Activated T-cell treated with anti-CD3 and anti-CD28 coated beads, Interleukin-2, amount 50 U/mL, for 72 hours (primary cell): ENCODE measurements at places on chromosomes 4 and X. TPM values are rescaled to one million over a fixed set of nuclear protein-coding genes. Genes with fewer than 3 reads are reported as not detected.

CT45A3 gene
- total RNA-seq, result not detected

MAP9 gene
- total RNA-seq, result 9.9 TPM

DNA sequence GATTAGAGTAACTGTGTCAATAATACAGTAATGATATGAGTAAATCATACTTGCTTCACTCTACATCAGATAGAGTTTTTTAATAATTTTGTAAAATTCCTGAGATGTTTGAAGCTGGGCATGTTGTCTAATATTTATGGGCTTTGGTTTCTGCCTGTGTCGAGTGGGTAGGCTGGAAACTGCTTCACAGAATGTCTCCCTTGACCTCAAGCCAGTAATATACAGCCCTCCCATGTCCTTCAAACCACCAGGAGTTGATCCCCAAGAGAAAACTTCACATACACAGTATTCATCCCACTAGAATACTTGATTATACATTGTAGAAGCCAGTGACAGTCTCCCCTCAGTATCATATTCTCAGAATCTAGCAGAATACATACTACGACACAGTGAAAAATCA lies 284.8 kb upstream of the TENM3 start:
- DNase-seq, result no peak

DNA sequence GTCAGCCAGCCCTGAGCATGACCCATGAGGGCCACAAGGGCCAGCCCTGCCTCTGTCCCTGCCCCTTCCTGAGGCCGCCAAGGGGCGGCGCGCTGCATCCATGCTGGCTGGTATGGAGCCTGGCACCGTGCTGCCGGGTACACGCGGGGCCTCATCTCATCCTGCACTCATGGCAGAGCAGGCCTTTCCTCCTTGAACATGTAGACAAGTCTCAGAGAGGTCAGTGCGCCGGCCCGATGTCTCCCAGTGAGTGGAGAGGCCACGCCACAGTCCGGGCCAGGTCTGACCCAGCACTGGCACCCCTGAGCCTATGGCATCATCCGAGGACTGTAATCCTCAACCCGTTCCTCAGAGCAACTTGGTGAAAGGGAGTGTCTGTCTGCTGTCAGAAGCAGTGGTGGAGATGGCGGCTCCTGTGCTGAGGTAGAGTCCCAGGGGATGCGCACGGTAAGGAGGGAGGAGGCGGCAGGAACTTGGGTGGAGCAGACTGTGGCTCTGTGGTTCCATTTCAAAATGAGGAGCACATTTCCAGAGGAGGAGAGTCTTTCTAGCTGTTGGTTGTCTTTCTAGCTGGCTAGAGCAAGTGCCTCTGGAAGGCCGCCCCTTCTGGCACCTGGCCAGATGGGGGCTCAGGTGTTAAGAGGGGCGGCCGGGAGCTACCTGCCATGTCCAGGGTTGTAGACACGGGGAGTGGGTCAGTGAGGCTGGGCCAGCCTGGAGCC lies 32.8 kb downstream of the TRMT44 start:
- DNase-seq, result no peak

- no peak for DNase-seq
Observed at GRCh38 chr4:35604724-35605123, 639.6 kb downstream of the ARAP2 start.

HPGDS gene
- not detected for total RNA-seq

DNA sequence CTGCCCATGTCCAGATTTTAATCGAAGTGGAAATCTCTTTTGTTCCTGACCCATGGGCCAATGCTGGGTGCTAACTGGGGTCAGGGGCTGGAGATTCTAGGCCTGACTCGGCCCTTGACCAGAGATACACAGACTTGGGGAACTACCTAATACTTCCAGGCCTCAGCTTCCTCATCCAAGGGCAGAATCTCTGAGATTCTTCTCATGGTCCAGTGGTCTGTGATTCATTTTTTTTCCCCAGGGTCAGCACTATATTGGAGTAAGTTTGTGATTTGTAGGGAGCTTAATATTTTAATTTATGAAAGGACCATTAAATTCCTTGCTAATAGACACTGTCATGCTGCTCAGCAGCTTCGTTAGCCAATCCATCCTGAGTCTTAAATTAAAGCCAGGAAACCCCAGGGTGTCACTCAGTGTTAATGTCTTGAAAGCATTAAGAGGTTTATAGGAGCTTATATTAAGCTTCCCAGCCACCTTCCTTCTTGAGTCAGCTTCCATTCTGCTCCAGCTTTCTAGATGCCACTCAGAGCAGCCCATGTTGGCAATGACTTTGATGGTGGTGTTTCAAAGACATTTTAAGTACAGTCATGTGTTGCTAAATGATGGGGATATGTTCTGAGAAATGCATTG lies 27.0 kb upstream of the PROM1 start:
- DNase-seq, result no peak

GRCh38 chr4:157423526-157424020 lies 203.0 kb downstream of the GRIA2 start:
- no peak for DNase-seq

DNA sequence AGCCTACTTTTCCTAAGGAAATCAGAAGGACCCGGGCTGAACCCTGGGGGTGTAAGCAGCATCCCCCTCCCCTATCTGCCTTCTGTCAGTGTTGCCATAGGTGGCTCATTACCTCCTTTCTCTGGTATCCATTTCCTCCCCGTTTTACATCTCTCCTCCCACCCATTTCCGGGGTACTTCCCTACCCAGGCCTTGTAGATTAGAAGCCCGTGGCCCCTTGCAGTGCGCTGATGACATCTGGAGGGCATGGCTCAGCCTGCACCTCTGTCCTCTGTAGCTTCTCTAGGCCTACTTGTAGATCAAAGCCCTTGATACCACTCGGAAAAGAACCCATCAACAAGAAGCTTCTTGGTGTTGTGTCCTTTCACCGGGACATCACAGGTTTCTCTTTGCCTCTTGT lies 71.8 kb downstream of the NBDY start:
- peak; percentile 70 for DNase-seq

GRCh38 chr4:122041312-122041711 lies 89.5 kb upstream of the TRPC3 start:
- no peak for DNase-seq

DNA sequence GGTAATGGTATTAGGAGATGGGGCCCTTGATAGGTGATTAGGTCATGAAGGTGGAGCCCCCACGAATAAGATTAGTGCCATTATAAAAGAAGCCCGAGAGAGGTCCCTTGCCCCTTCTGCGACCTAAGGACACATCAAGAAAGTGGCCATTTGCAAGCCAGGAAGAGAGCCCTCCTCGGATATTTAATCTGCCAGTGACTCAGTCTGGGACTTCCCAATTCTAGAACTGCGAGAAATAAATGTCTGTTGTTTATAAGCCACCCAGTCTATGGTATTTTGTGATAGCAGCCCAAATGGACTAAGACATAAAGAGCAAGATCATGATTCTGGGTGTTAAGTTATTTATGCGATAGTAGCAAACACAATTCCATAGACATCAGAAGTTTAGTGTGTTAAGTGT lies 192.2 kb downstream of the LDB2 start:
- DNase-seq, result no peak

SPANXA2 gene
- not detected for total RNA-seq

DNA sequence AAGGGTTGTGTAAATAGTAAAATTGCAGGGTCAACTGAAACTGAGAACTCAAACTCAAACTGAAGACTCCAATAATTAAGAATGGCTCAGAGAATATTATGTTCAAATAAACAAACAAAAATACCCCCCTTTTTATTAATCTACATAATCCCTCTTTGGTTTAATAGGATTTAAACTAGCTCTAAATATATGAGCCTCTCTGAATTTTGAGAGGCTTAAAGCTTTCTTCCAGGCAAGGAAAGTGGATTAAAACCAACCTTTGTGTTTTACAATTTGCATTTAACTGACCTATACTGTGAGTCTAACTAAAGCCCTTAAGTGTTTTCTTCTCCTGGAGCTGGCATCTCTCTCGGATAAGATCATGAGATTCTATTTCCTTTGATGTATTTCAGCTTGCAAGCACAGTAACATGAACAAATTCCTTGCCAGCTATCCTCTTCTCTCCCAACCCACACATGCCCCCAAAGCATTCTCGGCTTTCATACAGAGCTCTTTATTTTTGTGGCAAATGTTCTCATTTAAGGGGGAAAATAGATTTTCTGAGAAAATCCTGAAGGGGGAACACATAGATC lies 1310.8 kb upstream of the AGA start:
- DNase-seq, result no peak

DNA sequence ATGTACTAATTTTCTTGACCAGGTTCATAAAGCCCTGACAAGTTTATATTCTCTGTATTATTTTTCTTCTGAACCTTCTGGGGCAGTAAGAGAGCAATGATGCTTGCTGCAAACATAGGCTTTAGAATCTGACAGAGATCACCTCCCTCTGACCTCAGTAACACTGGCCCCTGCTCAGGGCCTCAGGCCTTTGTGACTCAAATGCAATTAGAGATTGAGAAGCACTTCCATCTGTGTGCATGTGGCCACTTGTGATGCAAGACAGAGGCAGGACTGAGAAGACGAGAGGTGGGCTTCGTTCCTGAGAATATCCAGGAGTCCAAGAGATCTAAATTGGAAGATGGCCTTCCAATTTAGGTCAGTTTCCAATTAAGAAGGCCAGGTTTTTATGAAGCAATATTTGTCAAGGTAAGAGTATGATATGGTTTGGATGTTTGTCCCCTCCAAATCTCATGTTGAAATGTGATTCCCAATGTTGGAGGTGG lies 82.8 kb upstream of the VEGFC start:
- DNase-seq, result no peak

GRCh38 chr4:83178029-83178428 lies 63.5 kb upstream of the PLAC8 start:
- DNase-seq, result no peak

DNA sequence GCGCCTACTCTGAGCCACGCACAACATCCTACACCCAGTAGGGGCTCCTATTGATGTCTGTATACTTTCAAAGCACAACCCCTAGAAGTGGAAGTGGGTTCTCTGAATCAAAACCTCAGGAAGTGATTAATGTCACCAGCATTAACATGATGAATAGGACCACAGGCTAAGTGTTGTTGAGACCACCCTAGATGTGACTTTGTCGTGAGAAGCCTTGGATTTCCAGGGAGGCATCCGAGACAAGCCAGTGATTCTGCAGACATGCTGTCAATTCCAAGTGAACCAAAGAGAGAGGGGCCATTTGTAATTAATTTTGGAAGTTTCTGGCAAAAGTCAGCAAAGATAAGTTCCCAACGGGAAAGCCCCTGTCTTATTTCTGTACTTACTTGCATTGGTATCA lies 493.0 kb downstream of the ZIC3 start:
- DNase-seq, result no peak

DCAF12L1 gene
- total RNA-seq, result not detected

TMEM164 gene
- total RNA-seq, result 15.0 TPM

AR gene
- total RNA-seq, result 0.07 TPM

DNA sequence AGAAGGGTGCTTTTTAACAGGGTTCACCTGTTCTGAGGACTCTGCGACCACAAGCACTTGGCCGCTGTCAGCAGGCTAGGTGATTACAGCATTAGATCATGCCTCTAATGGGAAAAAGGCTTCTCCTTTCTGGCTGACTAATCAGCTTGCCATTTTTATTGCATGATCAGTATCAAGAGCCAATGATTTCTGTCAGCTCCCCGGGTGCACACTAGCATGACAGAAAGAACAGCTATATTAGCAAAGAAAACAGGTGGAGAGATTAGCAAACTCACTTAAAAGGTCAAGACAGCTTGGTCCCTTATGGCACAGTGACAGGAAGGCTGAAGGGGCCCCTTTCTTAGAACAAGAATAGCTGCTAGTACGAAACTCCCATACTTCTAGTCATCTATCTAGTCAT lies 170.0 kb downstream of the SMIM20 start:
- no peak for DNase-seq

- no peak for DNase-seq
Observed at GRCh38 chr4:105426187-105426897, 47.5 kb downstream of the PPA2 start.

TLR8 gene
- total RNA-seq, result not detected

DNA sequence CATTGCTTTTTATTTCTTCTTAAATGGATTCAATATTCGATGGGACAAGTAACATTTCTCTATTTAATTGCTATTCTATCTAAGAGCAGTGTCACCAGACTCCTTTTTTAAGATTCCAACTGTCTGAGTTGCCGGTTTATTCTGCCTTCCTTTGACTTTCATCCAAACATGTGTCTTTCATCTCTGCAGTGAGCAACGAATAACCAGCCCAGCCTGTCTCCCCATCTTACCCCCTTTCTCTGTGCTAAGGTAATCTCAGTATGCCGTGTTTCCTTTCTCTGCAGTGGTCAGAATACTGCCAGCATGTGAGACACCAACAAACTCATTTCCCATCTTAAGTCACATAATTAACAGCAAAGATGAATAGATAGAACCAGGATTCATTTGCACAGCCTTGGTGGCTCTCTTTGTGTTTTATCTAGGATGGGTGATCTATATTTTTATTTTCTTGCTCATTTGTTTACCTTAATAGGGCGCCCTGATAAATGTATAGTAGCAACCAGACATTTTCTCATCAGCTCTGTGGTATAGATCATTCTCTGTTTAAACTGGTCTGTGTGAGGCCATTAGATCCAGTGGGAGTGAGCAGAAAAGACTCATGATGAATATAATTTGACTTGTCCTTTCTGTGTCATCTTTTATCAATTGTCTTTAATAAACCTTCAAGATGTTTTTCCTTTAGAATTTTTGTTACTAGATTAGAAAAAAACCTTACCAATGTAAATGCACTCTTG lies 394.8 kb upstream of the IGFBP7 start:
- DNase-seq, result no peak

GRCh38 chr4:77579406-77580076 lies 26.1 kb upstream of the CXCL13 start:
- DNase-seq, result no peak

DCLK2 gene
- total RNA-seq, result 0.12 TPM

ARX gene
- not detected for total RNA-seq

- DNase-seq, result no peak
Observed at GRCh38 chr4:80948995-80949394, 81.5 kb upstream of the BMP3 start.

GRCh38 chr4:140834839-140835495 lies 78.8 kb upstream of the TBC1D9 start:
- DNase-seq, result no peak

DNA sequence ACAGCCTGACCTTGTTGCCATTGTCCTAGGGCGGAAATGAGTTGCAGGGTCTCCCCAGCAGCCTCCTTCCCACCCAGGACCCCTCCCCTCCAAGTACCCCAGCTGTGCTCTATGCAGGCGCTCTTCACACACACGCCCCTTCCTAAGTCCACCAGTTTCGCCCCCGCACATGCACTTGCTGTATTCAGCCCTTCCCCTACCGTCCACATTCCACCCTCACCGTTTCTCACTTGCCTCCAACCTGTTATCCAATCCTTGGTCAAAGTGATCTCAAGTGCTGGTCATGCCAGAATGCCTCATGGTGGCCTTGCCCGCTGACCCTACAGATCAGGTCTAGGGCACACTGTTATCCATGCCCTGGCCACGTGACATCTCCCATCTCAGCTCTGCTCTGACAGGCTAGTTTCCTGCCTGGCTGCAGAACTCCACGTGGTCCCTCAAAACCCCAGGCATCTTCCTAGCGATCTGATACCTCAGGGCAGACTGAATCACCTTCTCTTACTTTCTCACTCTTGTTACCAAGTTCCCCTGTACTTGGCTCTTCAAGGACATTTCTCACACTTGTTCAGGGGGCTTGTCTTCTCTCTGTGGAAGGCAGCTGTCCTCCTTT lies 39.7 kb downstream of the NSG1 start:
- DNase-seq, result no peak

EFHC2 gene
- 0.53 TPM for total RNA-seq

CYSLTR1 gene
- 6.6 TPM for total RNA-seq
